ENCODE measurements at places on chromosomes 6 and 20.

DNA sequence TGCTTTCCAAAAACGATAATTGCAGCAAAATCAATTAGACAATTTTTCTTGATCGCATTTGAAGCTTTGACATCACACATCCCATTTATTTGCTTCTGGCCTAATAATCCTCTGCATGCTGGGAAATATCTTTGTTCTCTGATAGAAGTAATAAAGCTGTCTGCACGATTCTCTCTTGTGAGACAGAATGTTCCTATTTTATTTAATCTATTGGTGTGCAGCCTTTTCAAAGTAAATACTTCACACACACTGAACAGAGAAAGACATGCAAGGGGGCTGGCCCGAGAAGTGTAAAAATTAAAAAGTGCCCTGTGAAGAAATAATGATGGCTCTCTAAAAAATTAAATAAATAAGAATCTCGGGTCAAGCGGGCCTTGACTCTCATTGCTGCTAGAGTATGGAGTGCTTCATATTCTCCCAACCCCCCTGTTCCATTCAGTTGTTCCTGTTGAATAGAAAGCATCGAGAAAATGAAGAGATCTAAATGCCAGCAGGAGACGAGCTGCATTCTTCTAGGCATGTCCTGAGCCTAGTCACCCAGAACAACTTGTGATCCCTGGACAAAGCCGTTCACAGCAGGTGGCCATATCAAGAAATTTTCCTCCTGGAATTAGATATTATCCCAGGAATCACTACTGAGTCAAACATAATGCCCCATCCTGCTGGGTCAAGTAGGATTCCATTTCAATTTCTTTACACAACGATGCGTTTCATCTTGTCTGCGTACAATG lies 625.9 kb upstream of the EPHA7 start:
- no peak for DNase-seq

GRCh38 chr6:129691043-129691640 lies 18.8 kb downstream of the ARHGAP18 start:
- DNase-seq = no peak

- no peak for DNase-seq
Observed at GRCh38 chr20:24773168-24773567, 175.9 kb upstream of the CST7 start.

GRCh38 chr6:159490298-159490937 lies 202.6 kb downstream of the SOD2 start:
- no peak for DNase-seq

DNA sequence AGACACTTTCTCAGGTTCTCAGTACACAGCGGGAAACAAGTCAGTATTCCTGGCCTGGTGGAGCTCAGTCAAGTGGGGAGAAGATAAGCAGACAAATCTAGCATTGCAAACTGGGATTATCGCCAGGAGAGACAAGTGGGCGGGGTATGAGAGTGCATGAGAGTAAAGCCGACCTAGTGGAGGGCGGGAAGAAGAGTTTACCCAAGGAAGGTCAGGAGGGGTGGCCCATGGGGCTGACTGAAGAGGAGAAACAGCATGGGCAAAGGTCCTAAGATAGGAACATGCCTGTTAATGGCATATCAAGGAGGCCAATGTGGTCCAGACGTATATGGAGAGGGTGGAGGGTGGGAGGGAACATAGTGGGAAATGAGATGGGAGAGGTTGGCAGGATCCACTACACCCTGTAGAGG lies 12.4 kb upstream of the CSNK2A1 start:
- no peak for DNase-seq

- no peak for DNase-seq
Observed at GRCh38 chr6:13742961-13743735, 31.5 kb upstream of the RANBP9 start.

GRCh38 chr6:66930559-66931290 lies 1223.7 kb upstream of the EYS start:
- DNase-seq = no peak

GRCh38 chr6:36963451-36964290 lies 9.1 kb downstream of the PI16 start:
- DNase-seq = no peak

DNA sequence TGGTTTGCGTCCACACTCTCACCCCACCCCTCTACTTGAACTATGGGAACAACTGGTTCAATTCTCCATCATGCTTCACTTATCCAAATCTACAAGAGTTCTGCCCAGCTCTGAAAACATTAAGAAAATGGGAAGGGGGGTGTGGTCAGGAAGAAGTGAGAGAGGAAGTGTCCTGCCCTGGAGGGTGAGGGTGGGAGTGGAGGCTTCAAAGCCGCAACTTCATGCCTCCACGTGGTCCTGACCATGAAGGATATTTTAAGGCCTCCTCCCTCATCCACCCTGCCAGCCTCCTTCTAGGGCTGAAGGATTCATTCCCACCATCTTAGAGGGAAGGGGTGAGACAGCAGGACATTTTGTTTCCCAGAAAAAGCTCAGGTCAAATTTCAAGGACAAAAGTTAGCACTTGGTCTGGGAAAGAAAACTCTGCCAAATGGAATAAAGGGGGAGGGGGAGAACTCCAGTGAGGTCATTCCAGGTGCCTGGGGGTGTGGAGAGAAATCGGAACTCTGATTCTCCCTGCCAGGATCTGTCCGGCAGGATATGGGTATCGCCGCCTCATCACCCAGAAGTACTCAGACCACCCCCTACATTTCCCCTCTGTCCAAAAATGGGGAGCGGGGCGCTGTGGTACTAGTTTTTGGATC lies 4.9 kb downstream of the RIMS4 start:
- DNase-seq = no peak

DNA sequence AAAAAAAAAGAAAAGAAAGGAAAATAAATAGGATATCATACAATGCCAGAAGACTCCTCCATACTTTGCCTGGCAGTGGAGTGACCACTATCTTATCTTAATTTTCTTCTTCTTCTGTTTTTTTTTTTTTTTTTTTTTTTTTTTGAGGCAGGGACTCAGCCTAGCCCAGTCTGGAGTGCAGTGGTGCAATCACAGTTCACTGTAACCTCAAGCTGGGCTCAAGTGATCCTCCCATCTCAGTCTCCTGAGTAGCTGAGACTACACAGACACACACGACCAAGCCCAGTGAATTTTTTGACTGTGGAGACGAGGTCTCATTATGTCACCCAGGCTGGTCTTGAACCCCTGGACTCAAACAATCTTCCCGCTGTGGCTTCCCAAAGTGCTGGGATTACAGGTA lies 17.1 kb upstream of the MMP9 start:
- no peak for DNase-seq

- DNase-seq = no peak
Observed at GRCh38 chr6:14207448-14207847, 89.9 kb downstream of the CD83 start.

- no peak for DNase-seq
Observed at GRCh38 chr20:40749985-40750506, 61.0 kb upstream of the MAFB start.

GRCh38 chr20:52744441-52744840 lies 227.7 kb upstream of the TSHZ2 start:
- DNase-seq = no peak

- no peak for DNase-seq
Observed at GRCh38 chr6:19838442-19839236, 1.5 kb downstream of the ID4 start.

DNA sequence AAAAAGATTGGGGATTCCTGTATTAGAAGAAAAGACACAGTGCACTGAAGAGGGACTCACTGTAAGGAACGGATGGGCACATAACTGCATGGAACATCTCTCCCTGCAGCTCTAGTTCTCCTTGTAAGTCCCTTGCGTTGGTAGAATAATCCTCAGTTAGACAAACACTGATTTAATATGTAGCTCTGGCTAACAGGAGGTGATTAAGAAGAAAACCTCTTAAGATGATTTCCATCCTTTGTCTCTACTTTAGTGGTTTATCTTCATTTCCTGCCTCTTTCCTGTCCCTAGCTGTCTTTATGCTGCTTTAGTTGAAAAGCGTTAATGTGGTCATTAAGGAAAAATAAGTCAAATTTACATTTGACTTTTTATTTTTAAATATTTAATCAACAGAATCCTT lies 86.6 kb downstream of the SLC16A10 start:
- no peak for DNase-seq

GRCh38 chr6:43871933-43872332 lies 101.9 kb downstream of the VEGFA start:
- DNase-seq = no peak
